ENCODE measurements at places on chromosomes 7 and 10.

- DNase-seq = peak; percentile 18
These were observed 21.7 kb upstream of the OR2A5 start for GRCh38 chr7:144027070-144027469.

- no peak for DNase-seq
These were observed 26.3 kb downstream of the CFAP70 start for GRCh38 chr10:73332379-73332778.

DNA sequence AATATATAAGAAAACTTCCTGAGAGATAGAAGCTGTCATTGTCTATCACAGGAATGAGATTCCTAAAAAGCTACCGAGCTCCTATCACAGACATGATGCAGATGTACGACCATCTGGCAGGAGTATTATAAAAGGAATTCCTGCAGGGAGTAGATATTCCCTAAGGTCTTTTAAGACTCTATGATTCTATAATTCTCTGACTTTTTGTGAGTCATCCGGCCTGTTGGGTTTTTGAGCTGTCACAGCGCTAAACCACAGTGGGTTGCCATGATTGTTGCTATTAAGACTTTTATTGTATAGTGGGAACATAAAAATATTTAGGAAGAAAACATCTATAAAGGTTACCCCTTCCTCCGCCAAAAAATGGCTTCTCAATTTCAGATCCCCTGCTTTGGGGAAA is 223.4 kb downstream of the BMPER start:
- DNase-seq = peak; percentile 68

GRCh38 chr7:10120936-10121335 is 852.7 kb upstream of the PHF14 start:
- DNase-seq = no peak

- DNase-seq = no peak
These were observed 257 bp downstream of the WAC start for GRCh38 chr10:28533186-28533564.

DNA sequence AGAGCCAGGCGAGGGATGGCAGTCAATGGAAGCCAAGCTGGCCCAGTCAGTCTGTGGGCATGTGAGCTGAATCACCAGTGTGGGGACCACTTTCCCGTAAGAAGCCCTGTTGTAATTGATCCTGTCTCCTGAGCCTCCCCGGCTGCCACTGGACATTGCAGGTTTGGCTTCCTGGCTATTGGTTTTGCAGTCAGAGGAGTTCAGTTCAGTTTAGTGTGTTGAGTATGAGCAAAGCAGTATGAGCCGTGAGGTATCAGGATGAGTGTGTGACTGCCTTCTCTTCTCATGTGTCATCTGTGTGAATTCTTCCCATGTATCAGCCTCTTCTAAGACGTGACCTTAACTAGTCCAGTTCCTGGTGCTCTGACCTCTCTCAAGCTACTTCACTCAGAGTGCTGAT is 227.4 kb downstream of the PRKG1 start:
- peak; percentile 49 for DNase-seq

- DNase-seq = no peak
These were observed 28.7 kb downstream of the LSM5 start for GRCh38 chr7:32461484-32461883.

GRCh38 chr7:55325371-55325792 is 39.8 kb upstream of the LANCL2 start:
- DNase-seq = peak; percentile 94

DNA sequence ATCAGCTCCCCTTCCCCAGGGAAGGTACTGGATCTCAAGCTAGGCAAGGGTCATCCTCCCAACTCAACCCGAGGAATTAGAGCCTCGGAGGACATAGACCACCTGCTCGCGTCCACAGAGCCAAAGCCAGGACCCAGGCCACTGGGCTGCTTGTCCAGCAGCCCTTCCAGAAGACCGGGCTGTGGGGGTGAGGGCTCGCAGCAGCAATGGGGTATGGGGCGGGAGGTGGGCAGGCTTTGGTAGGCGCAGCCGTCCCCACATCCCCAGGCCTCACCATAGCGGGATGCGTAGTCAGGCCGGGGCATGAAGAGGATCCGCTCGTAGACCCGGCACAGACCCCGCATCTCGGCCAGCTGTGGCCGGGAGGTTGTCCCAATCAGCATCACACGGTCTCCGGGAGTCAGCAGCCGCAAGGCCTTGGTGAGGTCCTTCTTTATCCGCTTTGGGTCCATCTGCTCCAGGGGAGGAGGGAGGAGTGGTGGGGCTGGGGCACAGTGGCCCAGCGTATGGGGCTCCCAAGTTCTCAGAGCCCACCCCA is 5.0 kb upstream of the ASB10 start:
- no peak for DNase-seq
